ENCODE measurements at places on chromosomes 5 and 9. TPM values are rescaled to one million over a fixed set of nuclear protein-coding genes. Genes with fewer than 3 reads are reported as not detected.

Gene ZCCHC10
- 30.5 TPM for total RNA-seq

Gene NR2F1
- 23.9 TPM for total RNA-seq

Gene FGF1
- total RNA-seq, result not detected

Gene TICAM2
- 3.5 TPM for total RNA-seq

Gene SPAAR
- 24.8 TPM for total RNA-seq

Gene BNC2
- 33.1 TPM for total RNA-seq

Gene PCDHA7
- total RNA-seq, result not detected

Gene PCDHA6
- total RNA-seq, result not detected

Gene ADAMTS2
- total RNA-seq, result not detected

DNA sequence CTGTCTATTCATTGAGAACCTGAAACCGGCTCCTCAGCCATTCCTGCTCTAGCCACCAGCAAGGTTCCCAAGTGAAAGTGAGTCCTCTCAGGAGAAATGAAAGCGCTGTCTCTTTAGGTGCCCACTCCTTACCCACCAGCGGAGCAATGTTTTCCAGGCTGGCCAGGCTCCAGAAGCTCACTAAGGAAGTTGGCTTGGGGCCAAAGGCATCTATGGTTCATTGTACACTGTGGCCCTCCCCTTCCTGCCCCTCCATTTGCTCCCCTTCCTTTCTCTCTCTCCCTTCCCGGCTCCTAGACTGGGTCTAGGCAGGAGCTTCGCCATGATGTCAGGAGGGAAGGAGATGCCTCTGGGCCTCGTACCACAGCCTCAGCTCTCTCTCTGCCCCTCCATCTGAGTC, 1.1 kb upstream of the GABRP start:
- peak; percentile 71 for DNase-seq

DNA sequence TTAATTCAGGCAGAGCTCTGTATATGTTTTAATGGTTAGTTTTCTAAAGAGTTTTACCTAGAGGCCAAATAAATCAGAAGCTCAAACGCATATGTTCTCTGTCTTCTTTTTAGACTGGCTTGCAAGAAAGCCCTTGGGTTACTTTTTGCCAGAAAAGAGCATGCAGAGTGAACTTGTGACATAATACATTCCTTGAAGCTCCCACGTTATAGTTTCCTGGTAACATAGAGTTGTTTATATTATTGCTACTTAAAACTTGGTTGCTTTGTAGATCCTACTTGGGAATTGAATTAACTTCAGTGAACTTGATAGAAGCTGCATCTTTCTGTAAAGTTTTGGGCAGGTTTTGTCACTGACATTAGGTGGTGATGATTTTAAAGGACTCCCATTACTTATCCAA, 102.9 kb downstream of the C9orf152 start:
- DNase-seq, result peak; percentile 61

GRCh38 chr5:132027027-132027426, 15.6 kb upstream of the ACSL6 start:
- no peak for DNase-seq

DNA sequence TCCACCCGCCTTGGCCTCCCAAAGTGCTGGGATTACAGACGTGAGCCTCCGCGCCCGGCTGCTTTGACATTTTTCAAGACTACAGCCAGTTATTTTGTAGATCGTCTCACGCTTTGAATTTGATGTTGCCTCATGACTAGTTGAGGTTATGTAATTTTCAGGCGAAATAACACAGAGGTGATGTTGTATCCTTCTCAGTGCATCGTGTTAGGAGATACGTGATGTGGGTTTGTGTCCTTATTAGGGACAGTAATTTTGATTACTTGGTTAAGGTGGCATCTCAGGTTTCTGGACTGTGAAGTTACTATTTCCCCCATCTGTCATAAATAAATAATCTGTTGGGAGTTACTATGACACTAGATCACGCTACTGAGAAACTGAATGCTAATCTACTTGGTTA, 25.0 kb downstream of the CTNNA1 start:
- no peak for DNase-seq

- DNase-seq, result no peak
These were observed 9.7 kb downstream of the NANS start for GRCh38 chr9:98066235-98066634.

DNA sequence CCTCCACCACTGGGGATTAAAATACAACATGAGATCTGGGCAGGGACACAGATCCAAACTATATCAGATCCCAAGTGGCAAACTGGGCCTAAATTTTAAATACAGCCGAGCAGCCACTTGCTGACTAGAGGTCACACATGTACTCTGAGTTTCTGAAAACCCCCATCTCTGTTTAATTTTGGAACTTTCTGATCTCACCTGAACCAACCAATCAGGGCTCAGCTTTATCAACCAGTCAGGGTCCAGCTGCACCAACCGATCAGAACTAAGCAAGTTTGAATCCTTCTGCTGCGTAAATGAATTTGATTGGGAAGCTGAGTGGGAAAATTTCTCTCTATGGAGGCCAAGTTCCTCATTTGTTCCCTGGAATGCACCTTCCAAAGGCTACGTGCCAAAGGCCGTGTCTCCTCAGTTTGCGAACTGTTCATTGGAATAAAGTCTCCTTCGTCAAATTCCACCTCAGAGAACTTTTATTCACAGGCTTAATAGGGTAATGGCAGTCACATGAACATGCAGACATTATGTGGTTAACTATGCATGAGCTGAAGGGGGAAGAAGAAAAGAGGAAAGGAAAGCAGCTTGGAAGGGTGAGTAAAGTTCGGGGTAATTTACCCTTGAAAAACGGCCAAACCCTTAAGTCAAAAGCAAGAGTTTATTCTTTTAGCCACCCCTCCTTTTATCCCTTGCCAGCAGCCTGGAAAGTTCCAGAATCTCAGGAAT, 3.7 kb downstream of the CD180 start:
- no peak for DNase-seq

DNA sequence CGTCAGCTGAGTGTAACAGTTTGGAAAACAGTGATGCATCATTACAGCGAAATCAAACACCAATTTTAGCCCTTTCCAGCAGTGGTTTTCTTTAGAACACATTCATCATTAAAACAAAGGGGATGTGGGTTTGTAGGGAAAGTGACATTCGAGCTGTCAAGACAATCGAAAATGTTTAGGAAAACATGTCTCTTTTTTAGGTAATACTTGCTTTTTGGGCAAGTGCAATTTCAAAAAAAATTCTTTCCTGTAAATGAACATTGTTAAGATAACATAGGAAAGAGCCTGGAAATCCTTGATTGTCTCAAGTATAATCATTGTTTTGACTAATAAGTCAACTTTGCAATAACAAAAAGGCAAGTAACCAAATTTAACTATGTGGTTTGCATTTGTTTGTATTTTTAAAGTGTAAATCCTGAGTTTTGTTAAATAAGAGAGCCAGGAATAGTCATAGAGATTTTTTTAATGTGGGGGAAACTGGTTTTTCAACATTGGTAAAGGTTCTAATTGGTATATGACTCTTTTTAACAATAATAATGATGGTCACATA, 182.5 kb downstream of the TTLL11 start:
- DNase-seq, result peak; percentile 52

DNA sequence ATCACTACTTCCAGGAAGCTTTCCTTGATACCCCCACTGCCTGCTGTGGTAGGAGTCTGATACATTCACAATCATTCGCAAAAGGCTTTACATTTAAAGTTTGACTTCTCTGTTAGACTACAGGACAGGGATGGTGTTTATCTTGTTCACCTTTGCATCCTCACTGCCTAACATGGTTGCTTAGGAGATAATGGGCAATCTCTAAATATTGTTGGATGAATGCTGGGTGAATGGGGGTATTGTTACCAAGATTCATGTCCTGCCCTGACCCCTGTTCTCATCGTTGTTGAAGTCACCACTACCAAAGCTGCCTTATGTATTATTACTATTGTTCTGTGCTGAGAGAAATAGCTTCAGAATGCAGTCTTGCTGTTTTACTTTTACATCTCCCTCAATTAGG, 7.7 kb upstream of the TMEFF1 start:
- DNase-seq, result no peak

- no peak for DNase-seq
These were observed 8.9 kb upstream of the ZNF483 start for GRCh38 chr9:111516061-111516465.

GRCh38 chr9:101225271-101225670, 159.5 kb downstream of the BAAT start:
- no peak for DNase-seq

GRCh38 chr9:118570066-118570465, 799.2 kb downstream of the BRINP1 start:
- no peak for DNase-seq

DNA sequence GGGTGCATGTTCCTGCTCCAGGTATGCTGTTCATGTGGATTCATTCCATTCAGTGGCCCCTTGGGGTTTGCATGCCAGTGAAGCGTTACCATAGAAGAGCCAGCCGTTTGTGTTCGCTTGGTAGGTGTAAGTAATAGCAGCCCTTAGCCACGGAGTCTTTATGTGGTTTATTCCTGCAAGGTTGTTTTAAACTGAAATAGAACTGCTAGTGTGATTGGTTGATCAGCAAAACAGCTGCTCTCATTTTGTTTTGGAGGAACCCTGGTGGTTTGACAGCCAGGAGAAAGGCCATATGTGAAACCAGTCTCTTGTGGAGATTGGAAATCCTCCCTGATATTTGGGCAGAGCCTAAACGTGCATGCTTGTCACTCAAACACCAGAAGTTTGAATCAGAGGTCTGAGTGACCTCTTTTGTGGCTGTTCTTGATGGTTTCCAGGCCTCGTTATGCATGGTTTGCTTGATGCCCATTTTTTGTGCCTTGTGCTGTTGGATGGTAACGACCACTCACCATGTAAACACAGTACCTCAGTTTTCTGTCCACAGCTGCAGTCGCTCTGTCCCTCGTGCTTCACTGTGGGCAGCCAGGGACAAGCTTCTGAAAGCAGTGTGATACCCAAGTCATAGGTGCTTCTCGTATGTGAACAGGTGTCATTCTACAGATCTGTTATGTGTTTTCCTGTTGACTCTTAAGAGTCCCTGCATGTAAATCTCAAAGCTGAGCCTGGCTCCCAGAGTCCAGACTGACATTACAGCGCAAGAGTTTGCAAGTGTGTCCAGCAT, 58.3 kb upstream of the NXNL2 start:
- DNase-seq, result no peak

GRCh38 chr5:14286574-14287421, 143.7 kb downstream of the TRIO start:
- no peak for DNase-seq

GRCh38 chr5:80644900-80645299, 9.6 kb upstream of the MSH3 start:
- no peak for DNase-seq

GRCh38 chr9:113790093-113790492, 86.0 kb upstream of the ZNF618 start:
- no peak for DNase-seq

- DNase-seq, result peak; percentile 72
These were observed 33.1 kb downstream of the APTX start for GRCh38 chr9:32968101-32969011.

DNA sequence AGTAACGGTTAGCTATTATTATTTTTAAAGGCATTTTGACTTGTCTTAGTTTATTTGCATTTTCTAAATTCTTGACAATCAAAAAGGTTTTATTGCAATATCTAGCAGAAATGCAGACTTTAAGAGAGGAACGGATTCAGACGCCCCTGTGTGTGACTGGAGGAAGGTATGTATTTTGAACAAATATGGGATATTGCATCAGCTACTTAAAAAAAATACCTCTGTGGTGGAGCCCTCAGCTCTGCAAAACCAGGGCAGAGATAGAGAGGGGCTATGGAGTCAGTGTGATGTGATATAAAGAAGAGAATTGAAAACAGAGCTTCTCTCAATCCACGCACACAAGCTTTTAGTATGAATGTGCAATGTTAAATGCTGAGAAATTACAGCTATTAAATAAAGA, 142.4 kb downstream of the ICE1 start:
- DNase-seq, result no peak

DNA sequence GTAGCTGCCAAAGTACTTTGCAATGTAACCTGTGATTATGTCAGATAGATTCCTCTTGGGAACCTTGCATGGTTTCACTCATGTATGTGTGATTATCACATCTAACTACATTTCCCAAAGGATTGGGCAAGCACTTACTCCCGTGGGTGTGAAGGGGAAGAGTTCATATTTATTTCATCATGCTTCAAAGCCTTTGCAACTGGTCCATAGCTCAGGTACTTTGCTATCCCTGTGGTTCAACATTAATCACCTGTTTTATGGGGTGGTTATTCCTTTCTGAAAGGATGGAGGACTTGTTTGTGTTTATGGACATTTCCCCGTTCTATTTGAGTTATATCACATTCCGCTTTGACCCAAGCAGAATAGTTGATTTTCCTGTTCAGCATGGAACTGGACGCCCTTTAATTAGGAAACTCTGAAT, 13.6 kb upstream of the ERMP1 start:
- no peak for DNase-seq

DNA sequence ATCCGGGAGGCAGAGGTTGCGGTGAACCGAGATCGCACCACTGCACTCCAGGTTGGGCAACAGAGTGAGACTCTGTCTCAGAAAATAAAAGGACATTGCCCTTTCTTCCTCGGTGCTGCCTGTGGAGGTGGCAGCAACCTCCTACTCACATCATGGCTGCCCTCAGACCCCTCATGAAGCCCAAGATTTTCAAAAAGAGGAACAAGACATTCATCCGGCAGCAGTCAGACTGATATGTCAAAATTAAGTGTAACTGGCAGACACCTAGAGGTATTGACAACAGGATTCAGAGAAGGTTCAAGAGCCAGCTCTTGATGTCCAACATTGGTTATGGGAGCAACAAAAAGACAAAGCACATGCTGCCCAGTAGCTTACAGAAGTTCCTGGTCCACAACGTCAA, 12.6 kb upstream of the PAX5 start:
- no peak for DNase-seq

Measured in endothelial cell of umbilical vein (primary cell).